Activated T-cell treated with anti-CD3 and anti-CD28 coated beads for 24 hours (primary cell): ENCODE measurements at places on chromosomes 3 and 15.

DNA sequence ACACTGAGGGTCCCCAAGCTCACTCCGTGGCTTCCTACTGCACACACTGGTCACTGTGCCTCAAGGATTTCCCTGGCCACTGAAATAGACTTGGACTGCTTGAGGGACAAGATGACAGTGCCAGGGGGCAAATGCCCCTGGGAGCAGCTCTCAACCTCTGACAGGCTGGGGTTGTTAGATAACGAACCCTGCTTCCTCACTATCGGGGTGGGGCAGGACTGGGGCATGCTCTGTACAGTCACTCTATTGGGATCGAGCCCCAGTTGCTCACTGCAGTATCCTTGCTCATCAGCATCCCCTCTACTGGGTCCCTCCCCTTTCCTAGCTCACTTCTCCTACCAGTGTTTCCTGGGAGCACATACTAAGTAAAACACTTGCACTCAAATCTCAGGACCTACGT lies 610.8 kb downstream of the NTRK3 start:
- no peak for DNase-seq

- DNase-seq = no peak
These were observed 112.9 kb downstream of the CNTN4 start for GRCh38 chr3:2211568-2211967.

- DNase-seq = no peak
These were observed 50.1 kb downstream of the KLHL25 start for GRCh38 chr15:85744579-85744978.

DNA sequence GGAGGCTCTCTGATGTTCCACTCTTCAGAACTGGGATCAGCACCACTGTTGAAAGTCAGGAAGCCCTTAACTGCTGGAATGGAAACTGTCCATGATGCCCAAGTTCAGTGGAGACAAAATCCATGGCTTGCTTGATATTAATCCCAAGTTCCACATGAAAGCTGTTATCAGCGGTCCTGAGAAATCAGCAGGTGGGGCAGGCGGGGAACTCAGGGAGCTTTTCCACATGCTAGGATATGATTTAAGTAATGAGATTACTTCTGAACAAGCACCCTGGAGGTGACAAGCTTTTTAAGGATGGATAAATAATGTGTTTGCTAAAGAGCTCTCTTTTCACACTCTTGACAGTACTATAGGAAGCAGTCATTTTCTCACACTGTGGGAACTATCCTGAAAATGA lies 82.9 kb downstream of the CYP19A1 start:
- no peak for DNase-seq

- no peak for DNase-seq
These were observed 651 bp downstream of the UBA3 start for GRCh38 chr3:69079269-69080159.

DNA sequence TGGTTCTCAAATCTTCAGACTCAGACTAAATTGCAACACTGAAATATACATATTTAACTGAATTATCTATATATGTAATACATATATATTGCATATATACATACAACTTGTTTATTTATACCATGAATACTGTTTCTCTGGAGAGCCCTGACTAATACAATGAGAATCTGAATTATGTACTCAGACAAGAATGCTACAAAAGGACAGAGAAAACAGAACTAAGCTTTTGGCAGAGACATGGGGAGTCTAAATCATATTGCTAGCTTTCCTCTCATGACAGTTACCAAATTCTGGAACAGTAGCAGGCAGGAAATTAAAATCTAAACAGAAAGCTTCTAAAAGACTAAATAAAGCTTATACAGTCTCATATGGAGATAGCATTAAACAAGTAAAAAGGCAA lies 142.4 kb upstream of the KCNMB2 start:
- DNase-seq = no peak

DNA sequence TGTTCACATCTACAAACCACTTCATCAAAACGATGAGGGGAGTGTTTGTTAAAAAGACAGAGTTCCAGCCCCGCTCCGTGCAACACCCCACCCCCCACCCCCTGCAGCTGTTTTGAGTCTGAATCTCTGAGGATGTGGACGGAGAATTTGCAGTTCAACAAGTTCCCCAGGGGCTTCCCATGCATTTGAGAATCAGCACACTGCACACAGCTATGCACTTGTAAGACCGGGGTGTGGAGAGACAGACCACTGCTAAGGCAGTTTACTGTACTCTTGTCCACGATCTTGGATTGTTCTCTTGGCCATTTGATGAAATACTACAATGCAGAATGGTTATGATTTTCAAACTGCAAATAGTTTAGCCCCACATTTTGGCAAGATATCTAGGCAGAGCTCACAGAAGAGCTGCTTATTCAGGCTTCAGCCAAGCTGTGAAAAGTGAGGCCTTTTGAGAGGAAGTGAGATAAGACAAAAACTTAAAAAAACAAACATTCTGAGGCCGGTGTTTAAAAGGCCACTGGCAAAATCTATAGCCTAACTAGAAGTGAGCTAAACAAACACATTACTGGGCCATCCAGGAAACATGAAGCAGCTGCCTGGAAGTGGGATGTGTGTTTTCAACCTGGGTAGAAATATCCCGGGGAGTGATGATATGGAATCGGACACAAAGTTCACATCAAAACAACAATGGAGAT lies 308.2 kb upstream of the ADAMTS9 start:
- no peak for DNase-seq

GRCh38 chr15:81166636-81167305 lies 29.9 kb upstream of the IL16 start:
- no peak for DNase-seq

- DNase-seq = no peak
These were observed 454.1 kb upstream of the BCHE start for GRCh38 chr3:166291186-166291955.

DNA sequence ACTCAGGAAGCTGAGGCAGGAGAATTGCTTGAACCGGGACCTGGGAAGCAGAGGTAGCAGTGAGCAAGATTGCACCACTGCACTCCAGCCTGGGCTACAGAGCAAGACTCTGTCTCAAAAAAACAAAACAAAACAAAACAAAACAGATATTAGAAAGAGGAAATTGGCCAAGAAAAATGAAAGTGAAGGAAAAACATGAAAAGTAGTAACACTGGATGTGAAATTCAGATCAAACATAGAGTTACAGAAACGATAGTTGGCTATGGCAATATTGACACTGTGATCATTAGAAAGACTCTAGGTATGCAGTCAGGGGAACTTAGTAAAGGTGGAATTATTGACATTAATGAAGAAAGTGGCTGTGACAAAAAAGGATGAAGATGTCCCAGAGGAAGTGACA lies 13.2 kb upstream of the TIPARP start:
- DNase-seq = no peak

DNA sequence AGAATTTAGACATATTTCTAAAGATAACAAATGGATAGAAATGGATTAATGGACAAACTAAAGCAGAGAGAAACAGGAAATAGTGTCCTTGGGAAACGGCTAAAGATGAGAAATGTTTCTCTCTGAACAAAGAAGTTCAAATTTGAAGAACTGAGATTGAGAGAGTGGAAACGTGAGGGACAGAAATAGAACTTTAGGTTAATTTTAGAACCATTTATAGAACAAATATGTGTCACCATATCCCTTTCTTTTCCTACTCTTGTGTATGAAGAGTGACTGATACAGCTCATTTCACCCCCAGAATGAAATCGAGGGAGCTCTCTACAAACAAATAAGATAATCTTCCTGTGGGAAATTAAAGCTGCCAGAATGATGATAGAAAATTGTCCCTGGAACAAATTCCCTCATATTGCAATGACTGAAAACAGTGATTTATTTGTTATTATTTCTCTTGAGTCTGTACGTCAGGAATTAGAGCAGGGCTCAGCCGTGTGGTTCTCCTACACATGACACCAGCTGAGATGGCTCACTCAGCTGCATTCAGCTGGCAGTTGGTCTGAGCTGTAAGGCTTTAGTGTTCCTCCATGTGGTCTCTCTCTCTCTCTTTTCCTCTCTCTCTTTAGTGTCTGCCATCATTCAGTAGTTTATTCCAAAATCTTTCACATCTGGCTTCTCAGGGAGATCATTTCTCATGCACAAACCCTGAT lies 46.6 kb upstream of the ARPP21 start:
- no peak for DNase-seq
